ENCODE measurements at places on chromosomes 2 and 18. TPM values are rescaled to one million over a fixed set of nuclear protein-coding genes. Genes with fewer than 3 reads are reported as not detected.

- no peak for DNase-seq
Observed at GRCh38 chr2:196830701-196831100, 21.5 kb upstream of the C2orf66 start.

GRCh38 chr2:109645412-109646184 lies 31.4 kb downstream of the SOWAHC start:
- no peak for DNase-seq

DNA sequence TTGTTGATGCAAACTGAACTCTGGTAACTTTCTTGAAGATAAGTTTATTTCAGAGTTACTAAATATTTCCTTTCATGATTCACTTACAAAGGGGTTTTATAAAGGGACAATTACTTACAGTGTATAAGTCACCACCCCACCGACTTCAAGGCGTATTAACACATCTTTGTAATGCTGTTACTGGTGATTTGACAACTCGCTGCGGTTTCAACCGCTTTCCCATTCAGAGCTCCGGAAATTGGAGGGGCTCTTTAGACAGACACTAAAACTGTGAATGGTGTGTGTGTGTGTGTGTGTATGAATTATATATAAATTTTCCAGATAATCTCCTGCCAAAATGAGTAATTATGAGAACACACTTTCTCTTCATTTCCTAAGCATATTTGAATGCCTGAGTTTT lies 4.9 kb downstream of the TM4SF20 start:
- no peak for DNase-seq

DNA sequence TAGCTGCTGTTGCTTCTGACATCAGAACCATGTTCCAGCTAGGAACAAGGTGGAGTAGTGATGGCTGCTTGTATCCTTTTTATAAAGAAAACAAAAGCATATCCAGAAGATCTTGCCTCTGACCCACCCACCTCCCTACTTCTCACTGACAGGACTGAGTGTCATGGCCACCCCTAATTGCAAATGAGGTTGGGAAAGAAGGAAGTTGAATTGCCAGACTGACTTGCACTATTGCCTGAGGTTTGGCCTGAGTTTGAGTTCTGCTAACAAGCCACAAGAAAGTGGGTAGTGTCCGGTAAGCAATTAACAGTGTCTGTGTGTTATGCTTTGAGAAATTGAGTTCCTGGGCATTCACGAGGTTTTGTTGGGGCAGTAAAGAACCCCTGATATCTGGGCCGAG lies 22.8 kb downstream of the SGPP2 start:
- no peak for DNase-seq

- DNase-seq = no peak
Observed at GRCh38 chr2:6025391-6025790, 333.2 kb downstream of the SOX11 start.

DNA sequence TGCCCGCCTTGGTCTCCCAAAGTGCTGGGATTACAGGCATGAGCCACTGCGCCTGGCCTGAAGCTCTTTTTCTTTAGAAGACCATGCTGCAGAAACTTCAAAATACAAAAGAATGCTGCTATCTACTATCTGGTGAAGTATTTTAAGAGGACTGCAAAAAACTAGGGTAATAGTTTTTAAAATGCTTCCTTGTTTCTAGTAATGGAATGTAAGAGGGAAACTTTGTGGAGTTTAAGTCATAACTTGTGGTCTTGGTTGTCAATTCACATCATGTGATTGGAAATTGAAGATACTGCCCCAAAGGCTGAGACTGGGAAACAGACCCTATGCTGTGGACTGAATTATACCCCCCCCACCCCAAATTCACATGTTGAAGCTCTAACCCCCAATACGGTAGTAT lies 68.3 kb downstream of the B3GNT2 start:
- DNase-seq = no peak

DNA sequence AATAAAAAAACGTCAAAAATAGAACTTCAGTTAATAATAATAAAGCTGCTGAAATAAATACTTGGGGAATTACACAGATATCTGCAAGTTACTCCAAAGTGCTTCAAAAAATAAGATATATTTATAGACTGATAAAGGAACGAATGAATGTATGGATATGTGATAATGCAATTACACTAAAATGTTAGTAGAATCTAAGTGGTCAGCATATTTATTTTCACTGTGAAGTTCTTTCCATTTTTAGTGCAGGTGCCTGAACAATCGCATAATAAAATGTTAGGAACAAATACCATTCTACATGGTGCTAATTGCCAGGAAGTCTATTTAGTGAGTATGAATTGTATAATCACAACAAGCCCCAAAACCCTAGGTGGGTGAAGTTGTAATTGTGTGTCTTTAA lies 169.6 kb upstream of the RGPD4 start:
- DNase-seq = no peak

GRCh38 chr2:182541268-182541667 lies 114.4 kb upstream of the PDE1A start:
- DNase-seq = no peak

DNA sequence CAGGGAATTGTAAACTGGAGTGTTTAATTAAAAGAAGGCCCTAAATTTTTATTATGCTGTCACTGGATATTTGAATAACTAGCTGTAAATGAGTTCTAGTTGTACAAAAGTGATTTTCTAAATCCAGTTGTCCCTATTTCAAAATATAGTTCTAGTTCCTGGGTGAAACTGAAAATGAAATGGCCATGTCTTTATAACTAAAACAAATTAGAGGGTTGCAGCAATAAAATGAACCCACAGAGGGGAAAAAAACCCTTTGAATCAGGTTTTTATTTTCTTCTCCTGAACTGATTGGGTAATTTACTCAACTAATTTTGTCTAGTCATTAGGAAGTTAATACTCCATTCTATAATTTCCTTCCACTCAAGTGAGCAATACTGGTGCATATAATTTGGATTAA lies 55.6 kb upstream of the MAP4K3 start:
- DNase-seq = no peak

GRCh38 chr2:133109772-133110171 lies 439.8 kb upstream of the LYPD1 start:
- no peak for DNase-seq

DNA sequence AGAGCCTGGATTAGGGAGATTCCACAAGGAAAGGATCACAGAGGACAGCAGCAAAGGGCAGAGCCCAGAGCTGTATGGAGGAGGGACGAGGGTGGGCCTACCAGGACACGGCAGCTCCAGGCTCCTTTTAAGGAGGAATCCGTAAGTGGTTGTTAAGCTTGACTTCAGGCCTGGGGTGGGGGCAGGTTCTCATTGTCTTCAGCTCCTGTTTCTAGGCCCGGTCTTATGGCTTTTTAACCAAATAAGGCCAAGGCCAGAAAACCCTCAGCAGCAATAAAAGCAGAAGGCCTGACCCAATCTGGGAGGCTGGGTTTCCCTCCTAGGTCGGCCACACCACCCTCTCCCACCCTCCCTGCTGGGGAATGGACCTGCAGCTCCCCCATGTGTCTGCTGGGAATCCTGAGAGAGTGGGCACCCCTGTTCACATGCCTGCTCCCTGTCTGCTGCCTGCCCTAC lies 111.2 kb downstream of the PLB1 start:
- DNase-seq = no peak

- DNase-seq = no peak
Observed at GRCh38 chr2:52311862-52312261, 1279.9 kb upstream of the NRXN1 start.

DNA sequence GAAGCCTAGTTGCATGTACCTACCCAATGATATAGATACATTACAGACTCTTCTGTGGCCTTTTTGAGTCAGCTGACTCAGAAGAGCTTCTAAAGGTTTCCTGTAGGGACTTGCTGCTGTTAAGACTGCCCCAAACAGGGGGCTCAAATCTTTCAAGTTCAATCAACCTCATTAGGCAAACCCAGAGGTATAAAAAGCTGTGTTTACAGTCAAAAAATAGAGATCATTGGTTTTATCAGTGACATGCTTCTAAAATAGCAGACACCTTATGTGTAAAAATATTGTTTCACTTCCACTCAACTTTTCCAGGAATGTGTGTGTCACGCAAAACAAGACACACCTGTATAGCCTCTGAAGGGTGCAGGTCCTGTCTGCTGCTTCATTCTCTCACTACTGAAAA lies 624.3 kb upstream of the FANCL start:
- DNase-seq = no peak

- DNase-seq = no peak
Observed at GRCh38 chr2:199118673-199119112, 339.0 kb downstream of the SATB2 start.

GRCh38 chr2:84257831-84258230 lies 201.2 kb downstream of the SUCLG1 start:
- no peak for DNase-seq

GRCh38 chr2:96171831-96172230 lies 26.6 kb upstream of the DUSP2 start:
- DNase-seq = no peak

- no peak for DNase-seq
Observed at GRCh38 chr2:94964193-94964592, 61.3 kb upstream of the MAL start.

DNA sequence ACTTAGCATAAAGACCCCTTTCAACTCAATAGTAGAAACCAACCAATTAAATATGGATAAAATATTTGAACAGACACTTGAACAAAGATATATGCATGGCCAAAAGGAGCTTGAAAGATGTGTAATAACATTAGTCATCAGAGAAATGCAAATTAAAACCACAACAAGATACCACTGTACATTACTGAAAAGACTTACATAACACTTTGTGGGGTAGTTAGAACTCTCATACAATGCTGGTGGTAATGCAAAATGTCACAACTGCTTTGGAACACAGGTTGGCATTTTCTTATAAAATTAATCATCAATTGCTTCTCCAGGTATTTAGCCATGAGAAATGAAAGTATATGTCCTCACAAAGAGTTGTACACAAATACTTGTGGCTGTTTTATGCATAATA lies 60.7 kb downstream of the TTC27 start:
- DNase-seq = no peak

DNA sequence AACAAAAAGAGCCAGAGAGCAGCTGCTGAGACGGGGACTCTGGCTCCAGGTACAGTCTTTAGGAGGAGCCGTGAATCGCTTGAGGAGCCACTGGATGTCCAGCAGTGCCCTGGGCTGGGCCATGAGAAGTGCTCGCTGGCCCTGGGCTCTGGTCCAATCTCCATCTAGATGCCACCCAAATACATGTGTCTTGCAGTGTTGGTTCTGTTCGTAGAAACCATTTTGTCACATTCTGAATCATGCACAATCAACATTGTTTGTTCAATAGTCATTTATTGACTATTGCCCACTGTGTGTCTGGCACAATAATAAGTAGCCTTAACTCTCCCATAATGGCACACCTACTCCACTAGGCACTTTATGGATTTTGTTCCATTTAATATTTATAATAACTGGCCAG lies 26.1 kb downstream of the TYMS start:
- DNase-seq = no peak

DNA sequence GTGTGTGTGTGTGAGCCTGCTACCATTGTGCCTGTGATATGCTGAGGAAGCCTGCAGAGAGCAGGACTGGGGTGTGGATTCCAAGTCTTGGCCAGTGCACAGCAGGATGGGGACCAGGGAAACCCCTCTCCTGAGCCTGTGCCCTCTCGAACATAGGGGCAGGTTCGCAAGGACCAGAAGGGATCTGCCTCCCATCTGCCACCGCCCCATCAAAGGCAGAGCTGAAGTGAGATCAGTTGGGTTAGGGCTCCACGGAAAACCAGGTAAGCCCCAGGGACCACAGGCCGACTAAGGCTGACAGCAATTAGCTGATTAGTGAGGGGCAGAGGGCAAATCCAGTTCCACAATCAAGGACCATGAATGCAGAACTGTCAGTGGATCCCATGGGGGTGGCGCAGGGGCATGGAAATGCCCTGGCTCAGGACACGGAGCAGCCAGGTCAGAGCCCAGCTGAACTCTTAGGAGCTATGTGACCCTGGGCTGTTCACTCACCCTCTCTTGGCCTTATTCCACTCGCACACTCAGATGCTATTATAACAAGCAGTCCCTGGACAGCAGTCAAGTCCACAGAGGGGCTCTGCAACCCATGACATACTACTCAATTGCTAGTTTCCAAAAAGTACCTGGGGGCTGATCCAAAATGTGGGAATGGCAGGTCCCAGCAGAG lies 84.2 kb upstream of the ID2 start:
- DNase-seq = no peak

DNA sequence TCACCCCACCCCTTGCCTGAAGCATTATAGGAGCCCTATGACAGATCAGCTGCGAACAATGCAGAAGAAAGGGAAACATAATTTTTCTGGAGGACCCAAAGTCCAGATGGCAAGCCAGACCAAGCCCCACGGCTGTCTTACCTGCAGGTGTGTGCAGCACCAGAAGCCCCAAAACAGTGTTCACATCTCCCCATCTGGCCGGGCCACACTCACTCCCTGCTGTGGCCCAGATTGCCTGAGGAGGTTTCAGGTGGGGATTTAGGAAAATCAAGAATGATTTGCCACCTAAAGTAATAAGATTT lies 11.7 kb upstream of the STK17B start:
- no peak for DNase-seq

- no peak for DNase-seq
Observed at GRCh38 chr18:79445696-79446561, 50.2 kb downstream of the NFATC1 start.

DNA sequence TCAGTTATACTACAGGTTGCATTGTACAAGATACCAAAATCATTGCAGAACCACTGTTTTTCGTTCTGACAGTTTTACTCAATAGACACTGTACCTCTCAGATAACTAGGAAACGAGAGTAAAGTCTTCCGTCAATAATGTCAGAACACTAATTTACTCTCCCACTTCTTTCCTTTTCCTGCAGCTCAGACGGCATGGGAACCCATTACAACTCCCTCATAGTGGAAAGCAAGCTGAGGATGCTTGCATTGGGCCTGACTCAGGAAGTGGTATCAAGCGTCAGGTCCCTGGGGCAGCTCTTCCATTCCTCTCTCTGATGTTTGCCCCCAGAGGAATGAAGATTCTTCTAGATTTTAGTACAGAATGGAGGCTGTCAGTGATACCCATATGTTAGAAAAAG lies 23.9 kb upstream of the FHL2 start:
- DNase-seq = no peak

DNA sequence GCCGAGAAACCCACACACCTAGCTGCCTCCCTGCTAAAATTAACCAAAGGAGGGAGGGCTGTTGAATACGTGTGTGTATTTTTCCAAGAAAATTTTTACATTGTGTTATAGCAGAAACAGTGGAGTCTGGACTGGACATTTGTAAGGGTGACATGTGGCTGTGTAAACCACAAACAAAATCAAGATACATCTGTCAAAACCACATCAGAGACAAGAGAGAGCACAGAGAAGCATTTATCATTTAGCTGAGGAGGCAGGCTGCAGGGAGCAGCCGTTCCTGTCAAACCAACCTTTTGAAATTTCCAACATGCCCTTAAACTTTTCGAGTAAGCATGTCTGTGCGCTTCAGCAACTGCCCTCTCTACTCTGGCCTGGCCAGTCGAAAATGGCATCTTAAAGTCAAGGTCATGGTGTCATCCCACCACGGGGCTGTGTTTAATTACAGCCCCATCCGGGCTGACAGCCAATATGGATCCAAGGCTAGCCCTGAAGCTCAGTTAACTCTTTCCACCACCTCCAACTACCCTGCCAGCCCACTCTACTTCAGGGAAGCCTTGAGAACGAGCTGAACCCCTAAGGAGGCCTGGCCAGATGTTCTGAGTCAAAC lies 8.4 kb downstream of the BCL11A start:
- no peak for DNase-seq

HOXD4 gene
- total RNA-seq = 11.6 TPM

CXCR4 gene
- total RNA-seq = 14.4 TPM

AKAIN1 gene
- total RNA-seq = not detected

DNER gene
- total RNA-seq = 1.2 TPM

UGT1A8 gene
- not detected for total RNA-seq

MSTN gene
- total RNA-seq = 0.13 TPM

TCF23 gene
- total RNA-seq = 72.2 TPM

TNS1 gene
- total RNA-seq = 366 TPM

CBLN2 gene
- not detected for total RNA-seq

EPB41L3 gene
- 38.9 TPM for total RNA-seq

AQP12B gene
- total RNA-seq = 0.18 TPM

SEMA4C gene
- 36.2 TPM for total RNA-seq

BOLL gene
- not detected for total RNA-seq
